ENCODE measurements at places on chromosomes 5 and 9.

DNA sequence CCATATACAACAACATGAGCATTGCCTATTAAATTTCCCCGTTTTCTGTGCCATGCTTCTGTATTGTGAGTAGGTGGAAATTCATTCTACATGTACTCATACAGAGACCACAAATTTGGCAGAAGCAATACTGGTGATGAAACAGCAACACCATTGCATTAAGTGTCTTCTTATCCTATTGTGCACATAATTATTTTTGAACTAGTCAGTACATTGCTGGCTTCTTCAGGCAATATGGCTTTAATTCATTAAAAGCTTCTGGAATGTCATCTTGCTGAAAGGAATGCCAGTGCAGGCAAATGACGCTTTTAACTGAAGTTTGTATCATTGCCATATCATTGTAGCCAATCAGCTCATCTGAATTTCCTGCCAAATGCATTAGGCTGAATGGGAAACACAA, 82.6 kb downstream of the KIAA1958 start:
- DNase-seq = peak; percentile 98

DNA sequence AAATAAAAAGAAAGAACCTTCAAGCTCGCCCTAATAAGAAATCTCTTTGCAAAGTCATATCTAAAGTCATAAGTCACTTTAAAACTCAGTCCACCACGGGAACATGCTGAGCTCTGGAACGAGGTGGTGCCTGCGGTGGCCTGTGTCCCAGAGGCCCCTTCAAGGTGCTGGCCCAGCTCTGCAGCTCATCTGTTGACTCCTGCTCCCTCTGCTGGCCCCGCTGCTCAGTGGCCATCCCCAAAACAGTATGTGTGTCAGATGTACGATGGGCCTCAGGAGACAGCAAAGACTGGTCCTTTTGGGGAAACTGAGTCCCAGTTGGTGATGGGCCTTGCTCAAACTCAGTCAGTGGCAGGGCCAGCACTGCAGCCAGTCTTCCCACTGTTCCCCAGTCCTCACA, 22.8 kb upstream of the FOXB2 start:
- DNase-seq = no peak

DNA sequence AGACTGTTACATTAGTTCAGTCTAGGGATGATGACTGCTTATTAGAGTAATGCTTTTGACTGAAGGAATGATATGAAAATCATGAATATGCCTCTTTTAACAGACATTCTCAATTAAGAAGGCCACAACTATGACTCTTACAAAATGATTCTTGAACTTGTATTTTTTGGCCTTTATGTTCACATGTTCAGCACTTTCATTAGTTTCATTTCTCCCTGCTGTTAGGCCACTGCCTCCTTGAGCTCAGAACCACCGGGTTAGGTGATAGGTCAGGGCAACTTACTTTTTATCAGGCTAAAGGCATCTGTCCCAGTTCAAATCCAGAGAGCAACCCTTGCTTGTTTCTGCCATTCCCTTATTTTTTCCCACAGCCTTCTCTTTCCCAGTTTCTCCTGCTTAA, 235.2 kb upstream of the ELL2 start:
- no peak for DNase-seq

DNA sequence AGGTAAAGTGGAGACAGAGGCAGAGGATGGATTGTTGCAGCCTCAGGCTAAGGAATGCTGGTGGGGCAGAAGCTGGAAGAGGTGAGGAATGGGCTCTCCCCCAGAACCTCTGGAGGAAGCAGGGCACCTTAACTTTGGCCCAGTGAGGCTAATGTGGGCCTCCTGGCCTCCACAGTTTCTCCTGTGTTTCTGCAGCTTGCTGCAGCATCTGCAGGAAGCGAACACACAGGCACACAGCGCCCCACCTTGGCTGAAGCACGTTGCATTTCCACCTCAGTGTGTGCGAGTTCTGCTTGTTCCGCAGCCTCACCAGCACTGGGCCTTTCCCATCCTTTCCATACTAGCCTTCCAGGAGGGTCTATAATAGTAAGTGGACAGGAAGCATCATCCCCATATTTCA, 27.2 kb upstream of the ASS1 start:
- DNase-seq = no peak

- no peak for DNase-seq
These were observed 133.3 kb upstream of the TLX3 start for GRCh38 chr5:171175746-171176145.

GRCh38 chr5:40755093-40755406, 711 bp downstream of the TTC33 start:
- peak; percentile 74 for DNase-seq

- no peak for DNase-seq
These were observed 147.4 kb downstream of the INSYN2B start for GRCh38 chr5:169832845-169833244.

DNA sequence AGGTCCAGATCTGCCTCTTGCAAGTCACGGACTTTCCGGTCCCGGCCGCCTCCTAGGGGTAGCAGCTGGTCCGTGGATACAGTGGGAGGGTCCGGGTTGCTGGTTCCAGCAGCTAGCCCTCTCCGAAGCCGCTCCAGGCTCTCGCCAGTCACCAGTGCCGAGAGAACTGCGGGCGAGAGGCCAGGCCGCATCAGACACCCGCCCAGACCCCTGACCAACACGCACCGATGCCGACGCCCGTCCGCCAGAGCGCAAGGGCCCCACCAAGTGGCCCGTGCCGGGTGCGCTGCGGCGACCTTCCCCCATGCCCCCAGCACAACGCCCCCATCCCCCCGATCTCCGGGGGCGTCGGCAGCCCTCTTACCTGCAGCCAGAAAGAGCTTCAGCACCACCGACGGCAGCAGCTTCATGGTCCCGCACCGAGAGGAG, 470 bp downstream of the HBEGF start:
- DNase-seq = no peak

DNA sequence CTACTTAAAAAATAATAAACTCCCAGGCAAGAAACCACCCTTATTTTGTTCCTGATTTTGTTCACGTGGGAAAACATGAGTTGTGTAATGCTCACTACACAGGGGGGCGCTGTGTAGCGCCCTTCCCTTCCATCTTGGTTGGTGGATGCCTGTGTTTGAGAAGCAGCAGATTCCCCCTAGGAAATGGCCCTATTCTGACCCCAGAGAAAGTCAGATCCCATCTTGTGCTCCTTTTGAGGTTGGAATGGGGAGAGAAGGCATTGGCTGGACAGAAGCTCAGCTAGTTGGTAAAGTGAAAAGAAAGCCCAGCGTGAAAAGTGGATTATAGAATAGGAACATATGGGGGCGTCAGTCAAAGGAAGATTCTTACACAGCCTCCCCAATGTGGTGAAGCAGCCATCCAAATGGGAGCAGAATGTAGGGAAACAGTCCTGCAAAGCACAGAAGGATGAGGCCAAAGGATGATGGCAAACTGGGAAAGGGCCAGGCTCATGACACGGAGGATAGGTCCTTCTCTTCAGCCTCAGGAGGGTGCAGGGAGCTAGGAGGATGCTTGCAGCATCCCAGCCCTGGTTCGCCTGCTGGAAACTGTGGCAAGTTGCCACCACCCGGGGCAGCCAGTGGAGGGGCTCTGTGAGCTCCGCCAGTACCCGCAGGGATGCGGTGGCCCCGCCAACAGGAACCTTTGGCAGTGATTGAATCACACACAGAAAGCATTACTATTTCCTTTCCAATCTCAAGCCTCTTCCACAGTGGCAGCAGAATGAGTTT, 314.2 kb upstream of the DAP start:
- no peak for DNase-seq

DNA sequence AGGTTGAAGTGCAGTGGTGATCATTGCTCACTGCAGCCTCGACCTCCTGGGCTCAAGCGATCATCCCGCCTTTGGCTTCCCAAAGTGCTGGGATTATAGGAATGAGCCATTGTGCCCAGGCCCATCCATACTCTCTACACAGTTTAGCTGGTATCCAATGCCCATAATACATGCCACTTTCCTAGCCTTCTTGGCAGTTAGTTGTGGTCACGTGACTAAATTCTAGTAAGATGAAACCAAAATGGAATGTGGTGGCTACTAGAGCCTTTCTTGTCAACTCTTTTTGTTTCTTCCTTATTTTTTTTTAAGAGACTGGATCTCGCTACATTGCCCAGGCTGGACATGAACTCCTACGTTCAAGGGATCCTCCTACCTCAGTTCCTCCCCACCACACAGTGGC, 15.3 kb upstream of the KIF27 start:
- DNase-seq = no peak

DNA sequence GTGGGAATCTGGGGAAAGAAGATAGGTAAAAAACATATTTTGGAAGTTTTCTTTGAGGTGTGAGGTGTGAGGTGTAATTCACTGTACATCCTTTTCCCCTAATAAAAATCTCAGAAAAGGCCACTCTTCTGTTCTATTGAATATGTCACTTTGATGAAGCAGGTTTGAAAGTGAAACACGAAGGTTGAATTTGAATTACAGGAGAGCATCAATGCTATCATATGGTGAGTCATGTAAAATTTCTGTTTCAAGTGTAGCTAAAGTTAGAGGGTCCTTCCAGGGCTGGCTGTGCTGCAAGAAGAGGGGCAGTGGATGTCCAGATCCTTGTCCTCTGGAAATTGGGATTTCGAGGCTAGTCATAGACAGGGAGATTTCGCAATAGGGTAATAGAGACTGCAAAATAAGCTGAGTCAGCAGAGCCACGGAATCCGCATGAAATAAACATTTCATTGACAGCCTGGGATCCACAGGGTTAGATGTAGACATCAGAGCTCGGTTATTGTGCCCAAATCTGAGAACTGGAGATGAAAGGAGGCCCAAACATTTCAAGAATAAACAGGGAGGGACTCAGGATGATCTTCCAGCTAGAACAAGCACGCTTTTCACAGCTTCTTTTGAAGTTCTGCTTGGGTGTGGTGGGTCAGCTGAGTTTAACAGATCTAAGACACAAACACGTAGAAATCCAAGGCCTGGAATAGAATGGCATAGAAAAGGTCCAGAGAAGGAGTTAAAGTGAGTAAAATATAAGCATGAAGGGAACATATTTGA, 194.4 kb upstream of the CDKN2B start:
- DNase-seq = no peak

GRCh38 chr5:34511915-34512314, 144.2 kb upstream of the RAI14 start:
- no peak for DNase-seq

DNA sequence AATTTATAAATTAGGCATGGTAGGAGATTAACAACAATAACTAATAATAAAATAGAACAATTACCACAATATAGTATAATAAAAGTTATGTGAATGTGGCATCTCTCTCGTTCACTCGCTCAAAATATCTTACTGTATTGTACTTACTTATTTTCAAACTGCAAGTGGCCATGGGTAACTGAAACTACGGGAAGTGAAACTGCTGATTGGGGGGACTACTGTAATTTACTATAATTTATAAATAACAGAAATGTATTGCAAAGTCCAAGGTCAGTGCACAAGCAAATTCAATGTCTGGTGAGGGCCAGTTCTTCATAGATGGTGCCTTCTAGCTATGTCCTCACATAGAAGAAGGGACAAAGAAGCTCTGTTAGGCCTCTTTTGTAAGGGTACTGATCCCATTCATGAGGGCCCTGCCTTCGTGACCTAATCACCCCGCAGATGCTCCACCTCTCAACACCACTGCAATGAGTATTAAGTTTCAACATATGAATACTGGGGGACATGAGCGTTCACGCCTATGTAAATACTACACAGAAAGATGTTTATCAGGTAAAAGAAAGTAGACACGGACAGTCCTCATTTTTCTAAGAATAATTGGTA, 39.0 kb downstream of the KCNIP1 start:
- DNase-seq = no peak

DNA sequence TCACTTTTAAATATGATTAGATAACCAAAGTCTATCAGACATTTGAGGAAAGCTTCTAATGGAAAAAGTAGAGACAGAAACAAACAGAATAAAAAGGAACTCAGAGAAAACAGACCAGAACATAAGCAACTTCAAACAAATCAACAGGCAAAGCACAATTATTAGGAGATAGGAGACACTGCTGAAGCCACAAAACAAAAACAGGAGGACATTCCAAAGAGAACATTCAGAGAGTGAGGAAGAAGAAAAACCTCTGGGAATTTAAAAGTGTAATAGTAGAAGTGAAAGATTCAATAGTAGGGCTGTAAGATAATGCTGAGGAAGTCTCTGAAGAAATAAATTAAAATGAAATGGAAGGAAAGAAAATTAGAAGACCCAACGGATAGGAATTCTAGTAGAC, 83.2 kb upstream of the TBCA start:
- DNase-seq = no peak

- peak; percentile 2 for DNase-seq
These were observed 722.9 kb upstream of the RGMB start for GRCh38 chr5:98050583-98050982.

- no peak for DNase-seq
These were observed 21.9 kb upstream of the CFAP95 start for GRCh38 chr9:69798744-69799143.

- no peak for DNase-seq
These were observed 99.1 kb downstream of the COL23A1 start for GRCh38 chr5:178490935-178491652.

DNA sequence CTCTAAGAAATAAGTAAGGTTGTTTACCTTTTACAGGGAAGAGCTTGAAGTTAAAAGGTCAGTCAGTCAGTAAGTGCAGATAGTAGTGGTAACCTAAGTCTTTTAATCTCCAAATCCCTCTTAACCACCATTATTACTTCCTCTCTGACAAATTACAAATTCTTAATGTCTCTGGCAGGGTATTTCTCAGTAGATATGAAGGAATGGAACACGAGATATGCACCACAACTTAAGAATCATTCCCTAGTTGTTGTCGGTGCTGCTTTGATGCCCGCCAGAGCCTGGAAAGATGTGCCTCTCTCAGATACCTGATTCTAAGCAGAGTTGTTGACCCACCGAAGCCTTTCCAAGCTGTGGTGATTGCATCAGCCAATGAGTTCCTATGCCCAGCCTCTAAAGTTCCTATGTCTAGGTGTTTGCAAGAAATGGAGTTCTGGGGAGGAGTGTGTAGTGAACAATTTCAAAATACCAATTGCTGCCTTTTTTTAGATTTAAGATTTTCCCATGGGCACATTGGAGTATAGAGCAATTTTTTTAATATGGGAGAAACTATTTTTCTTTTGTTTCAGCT, 78.5 kb downstream of the CD180 start:
- no peak for DNase-seq

- no peak for DNase-seq
These were observed 425.4 kb downstream of the DNAH5 start for GRCh38 chr5:13519131-13519530.

DNA sequence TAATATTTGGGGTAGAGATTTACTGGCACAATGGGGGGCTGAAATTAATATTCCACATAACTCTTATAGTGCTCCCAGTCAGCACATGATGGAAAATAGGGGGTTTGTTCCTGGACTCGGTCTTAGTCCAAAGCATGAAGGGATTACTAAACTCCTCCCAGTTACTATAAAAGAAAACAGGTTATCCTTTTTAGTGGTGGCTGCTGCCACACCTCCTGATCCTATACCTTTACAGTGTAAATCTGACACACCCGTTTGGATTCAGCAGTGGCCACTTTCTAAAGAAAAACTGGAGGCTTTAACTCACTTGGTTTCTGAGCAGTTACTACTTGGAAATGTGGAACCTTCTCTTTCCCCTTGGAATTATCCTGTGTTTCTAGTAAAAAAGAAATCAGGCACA, 572.9 kb upstream of the PTGER4 start:
- no peak for DNase-seq

GRCh38 chr9:13862654-13863053, 451.3 kb downstream of the NFIB start:
- DNase-seq = no peak

Data from HS-5 (cell line).